SK-N-DZ (cell line): ENCODE measurements at places on chromosomes 3 and 15.

DNA sequence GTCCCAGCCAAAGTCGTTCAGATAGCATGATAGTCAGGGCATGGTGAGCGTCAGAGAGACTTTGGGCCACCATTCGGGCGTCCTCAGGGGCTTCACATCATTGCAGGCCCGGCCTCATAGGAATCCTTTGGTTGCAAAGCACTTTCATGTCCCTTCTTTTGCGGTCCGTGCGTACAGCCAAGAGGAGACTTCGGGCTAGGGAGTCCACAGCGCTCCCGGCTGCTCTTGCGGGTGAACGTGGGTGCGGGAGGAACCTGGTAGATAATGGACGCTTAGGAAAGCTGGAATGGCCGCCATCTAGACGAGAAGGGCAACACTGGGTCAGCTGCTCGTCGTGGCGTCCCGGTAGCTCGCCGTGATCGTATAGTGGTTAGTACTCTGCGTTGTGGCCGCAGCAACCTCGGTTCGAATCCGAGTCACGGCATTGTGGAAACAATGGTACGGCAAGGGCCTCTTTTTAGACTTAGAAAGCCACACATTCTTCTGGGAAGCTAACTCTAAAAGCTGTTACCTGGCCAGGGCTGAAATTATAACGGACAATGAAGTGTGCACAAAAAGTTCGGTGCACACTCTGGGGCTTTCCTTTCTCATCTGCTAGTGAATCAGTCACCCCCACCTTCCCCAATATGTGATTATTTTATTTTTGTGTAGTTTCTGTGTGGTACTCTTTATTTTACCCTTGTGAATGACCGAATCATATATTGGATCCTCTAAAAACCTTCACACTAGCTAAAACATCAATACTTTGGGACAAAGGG, 13.2 kb upstream of the SHF start:
- DNase-seq = peak; percentile 88

GRCh38 chr15:40239404-40239692, 485 bp downstream of the PAK6 start:
- no peak for DNase-seq

GRCh38 chr3:110697961-110698360, 373.7 kb upstream of the NECTIN3 start:
- no peak for DNase-seq

DNA sequence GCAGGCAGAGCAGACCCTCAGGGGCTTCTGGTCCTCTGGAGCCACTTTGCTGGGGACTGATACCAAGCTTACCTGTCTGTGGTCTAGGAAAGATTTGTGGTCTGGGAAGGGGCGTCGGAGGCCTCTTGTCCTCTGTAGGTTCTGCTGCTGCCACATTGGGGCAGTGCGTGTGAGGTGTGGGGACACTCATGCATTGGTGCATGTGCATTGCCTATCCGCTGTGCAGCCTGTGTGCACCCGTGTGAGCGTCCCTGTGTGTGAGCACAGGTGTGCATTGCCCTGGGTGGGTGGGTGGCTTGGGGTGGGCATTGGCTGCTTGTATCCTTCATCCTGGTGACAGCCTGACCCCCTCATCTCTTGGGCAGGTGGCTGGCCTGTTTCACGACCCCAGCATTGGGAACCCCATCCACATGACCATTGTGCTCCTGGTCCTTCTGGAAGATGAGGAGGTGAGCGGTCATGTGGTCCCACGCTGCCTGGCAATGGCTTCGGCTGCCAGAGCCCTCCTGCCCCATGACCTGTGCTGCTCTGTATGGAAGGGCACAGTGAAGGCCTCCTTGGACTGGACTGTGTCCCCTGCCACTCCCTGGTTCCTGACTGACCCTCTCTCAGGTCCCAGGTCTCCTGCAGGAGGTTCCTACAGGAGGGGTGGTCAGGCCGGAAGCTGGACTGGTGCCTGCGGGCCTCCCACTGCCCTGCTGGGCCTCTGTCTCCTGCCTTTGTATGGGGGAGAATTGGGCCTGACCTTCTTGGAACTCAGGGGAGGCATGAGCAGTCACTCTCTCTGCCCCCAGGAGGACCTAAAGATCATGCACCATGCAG, 41.5 kb downstream of the SAXO2 start:
- no peak for DNase-seq

GRCh38 chr3:122475316-122475715, 39.4 kb downstream of the KPNA1 start:
- no peak for DNase-seq

- DNase-seq = no peak
These were observed 59.6 kb downstream of the ILDR1 start for GRCh38 chr3:121962443-121962842.

- DNase-seq = no peak
These were observed 29.8 kb downstream of the ZNF592 start for GRCh38 chr15:84778194-84778593.

- no peak for DNase-seq
These were observed 2.4 kb upstream of the CYP1A1 start for GRCh38 chr15:74727727-74728126.

DNA sequence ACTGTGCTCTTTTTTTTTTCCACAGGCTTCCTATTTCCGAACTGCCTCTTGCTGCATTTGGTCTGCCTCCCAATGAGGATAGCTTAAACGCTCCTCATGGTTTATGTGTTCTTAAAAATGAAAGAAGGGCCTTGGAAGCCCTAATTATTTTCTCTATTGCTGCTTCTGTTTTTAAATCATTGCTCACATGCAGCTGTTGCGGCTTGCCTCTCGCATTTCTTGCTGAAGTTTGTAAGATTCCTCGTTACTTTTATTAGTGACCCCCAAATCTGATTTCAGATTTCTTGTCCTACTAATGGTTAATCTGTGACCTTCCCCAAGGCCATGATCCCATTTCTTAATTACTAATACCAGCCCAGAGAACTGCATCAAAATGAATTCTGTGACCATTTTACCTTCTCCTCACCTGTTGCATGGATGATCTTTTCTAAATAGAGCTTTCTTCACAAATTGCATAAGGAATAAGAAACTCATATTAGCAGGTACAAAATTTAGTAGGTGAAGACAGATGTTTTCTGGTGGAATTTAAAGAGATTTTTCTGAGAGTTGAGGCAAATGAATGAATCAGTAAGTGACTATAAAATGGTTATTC, 1.8 kb downstream of the UBE2E1 start:
- no peak for DNase-seq

DNA sequence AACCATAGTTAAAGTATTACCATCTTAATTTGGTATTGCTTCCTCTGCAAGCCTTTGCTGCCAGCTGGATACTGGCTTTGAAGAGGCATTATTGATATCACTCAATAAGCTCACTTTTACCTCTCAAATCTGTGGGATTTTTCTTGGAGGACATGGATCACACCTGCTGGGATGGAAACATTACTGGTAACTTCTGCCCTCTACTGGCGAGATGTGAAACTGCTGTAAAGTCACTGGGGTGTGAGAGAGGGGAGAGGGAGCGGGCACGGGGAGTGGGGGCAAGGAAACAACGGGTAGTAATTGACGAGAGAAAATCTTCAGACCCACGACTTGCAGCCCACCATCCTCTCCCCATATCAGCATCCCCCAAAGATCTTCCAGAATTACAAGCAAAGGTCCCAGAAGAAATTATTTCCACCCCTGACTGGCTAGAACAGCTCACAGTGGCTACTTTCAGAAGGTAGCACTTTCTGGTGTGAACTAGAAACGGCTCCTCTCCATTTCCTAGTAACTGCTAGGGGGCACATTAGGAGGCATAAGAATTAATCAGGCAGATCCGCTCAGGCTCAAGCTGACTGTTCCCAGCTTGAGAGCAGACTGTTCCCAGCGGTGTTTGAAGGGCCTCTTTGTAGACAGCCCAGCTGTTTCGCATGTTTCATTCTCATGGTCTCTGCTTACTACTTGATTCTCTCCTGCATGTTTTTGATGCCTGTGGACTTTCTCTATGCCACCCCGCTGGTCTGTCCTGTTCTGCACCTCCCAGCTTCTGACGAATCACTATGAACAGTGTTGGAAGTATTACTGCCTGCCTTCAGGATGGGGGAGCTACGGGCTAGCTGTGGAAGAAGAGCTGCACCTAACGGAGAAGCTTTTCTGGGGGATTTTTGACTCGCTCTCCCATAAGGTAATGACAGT, 230.4 kb upstream of the CHRM5 start:
- DNase-seq = peak; percentile 51

DNA sequence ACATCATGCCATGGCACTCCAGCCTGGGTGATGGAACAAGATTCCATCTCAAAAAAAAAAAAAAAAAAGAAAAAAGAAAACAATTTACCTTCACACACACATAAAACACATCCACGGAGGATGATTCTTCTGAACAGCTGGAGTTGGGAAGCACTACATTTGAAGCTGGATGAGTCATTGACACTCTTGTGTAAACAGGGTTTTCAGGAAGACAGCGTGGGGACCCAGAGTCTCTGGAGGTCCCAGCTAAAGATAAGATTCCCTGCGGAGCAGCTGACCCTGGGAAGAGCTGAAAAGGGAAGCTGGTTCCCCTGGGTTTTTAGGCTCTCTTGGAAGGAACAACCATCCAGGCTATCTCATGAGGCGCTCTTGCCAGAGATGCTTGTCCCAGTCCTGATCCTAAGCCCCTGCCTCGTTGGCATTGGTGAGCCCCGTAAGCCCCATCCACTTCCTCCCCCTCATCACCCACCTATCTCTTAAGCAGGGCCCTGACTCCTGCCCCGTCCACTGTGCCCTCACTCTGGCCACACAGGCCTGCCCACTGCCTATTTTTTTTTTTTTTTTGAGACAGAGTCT, 32.0 kb upstream of the FURIN start:
- DNase-seq = no peak

- no peak for DNase-seq
These were observed at the start of gene SV2B for GRCh38 chr15:91099995-91100813. SV2B (plus strand) TSS chr15:91100257; CDS start chr15:91226264, 126,007 bp downstream.

- DNase-seq = peak; percentile 56
These were observed 136.9 kb downstream of the THSD4 start for GRCh38 chr15:71252044-71252739.

- no peak for DNase-seq
These were observed 235.2 kb downstream of the DTWD1 start for GRCh38 chr15:49855917-49856637.

DNA sequence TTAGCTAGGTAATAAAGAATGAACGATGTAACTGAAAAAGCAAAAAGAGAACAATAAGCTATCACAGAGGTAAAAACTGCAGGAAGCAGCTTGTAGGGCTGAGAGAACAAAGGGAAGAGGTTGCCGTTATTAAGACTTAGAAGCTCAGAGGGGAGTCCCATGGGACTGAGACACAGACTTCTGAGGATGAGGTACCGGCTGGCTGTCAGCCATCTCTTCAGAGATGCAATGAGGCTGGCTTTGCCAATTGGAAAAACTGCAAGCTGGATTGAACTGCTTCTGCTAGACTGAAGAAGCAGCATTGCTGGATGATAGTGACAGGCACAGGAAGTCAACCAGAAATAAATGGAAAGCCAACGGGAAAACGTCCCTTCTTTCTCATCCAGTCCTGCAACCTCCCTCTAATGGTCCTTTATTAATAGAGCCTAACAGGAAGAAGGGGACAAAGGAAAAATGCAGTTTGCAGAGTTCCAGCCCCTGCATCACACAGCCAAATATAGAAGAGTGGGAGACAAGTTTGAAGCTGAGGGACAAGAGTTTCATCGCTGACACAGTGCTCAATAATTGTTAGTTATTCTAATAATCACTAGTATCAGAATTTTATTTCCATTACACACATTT, 21.1 kb upstream of the KLHL6 start:
- peak; percentile 72 for DNase-seq

GRCh38 chr15:48963524-48964113, at the start of gene SHC4:
SHC4 (minus strand) TSS chr15:48963919; CDS start chr15:48963015, 904 bp downstream.
- peak; percentile 57 for DNase-seq

- DNase-seq = peak; percentile 76
These were observed 46.3 kb downstream of the GPR171 start for GRCh38 chr3:151156618-151157216.

DNA sequence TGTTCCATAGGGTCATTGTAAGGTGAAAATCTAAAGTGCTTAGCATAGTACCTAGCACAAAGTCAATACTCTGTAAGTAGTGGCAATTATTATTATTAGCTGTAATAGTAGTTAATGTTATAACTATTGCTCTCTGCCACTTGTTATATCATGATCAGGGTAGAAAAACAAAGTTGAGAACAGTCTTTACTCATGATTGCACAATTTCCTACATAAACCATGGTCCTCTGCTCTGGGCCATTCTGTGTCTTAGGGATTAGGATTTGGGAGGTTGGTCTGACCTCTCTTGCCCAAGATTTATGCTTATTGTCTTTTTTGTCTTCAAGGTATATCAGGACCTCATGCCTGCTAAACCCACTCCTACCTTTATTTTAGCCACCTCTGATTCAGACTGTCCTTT, 4.3 kb upstream of the LRRC58 start:
- DNase-seq = no peak

- peak; percentile 24 for DNase-seq
These were observed 47.2 kb upstream of the TEX55 start for GRCh38 chr3:119098619-119099222.

GRCh38 chr3:57951066-57951882, 56.9 kb upstream of the FLNB start:
- peak; percentile 91 for DNase-seq

DNA sequence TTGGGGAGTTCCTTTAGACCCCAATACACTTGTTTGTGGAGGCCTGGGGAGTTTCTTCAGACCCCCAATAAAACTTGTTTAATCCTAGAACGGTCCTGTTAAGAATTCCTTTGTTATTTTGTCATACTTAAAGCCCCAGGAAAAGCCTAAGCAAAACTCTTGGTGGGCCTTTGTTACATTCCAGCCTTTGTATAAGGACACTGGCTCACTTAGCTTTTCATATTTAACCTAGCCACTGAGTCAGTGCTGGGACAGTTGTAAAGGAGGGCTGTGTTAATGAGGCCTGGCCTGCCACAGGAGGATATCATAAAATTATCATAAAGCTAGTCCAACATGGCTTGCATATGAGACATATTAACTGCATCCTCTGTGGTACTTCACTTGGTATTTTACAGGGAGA, 760.1 kb downstream of the ZNF385D start:
- no peak for DNase-seq

GRCh38 chr3:11718637-11719405, 75.1 kb upstream of the VGLL4 start:
- no peak for DNase-seq

DNA sequence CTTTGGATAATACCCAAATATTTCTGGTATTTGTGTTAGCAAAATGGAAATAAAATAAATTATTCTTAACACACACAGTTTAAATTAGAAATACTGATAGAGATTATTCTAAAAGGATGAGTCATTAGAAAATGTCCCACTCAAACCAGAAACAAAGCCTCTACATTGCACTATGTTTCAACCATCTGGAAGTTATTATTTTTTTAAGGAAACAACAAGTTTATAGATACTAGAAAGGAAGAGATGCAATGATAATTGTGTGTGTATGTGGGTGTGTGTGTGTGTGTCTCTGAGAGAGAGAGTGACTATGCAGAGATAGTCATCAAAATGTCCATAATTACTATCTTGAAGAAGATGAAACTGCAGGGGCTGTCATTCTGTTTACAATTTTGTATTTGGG, 1340.5 kb downstream of the ROBO1 start:
- DNase-seq = no peak

DNA sequence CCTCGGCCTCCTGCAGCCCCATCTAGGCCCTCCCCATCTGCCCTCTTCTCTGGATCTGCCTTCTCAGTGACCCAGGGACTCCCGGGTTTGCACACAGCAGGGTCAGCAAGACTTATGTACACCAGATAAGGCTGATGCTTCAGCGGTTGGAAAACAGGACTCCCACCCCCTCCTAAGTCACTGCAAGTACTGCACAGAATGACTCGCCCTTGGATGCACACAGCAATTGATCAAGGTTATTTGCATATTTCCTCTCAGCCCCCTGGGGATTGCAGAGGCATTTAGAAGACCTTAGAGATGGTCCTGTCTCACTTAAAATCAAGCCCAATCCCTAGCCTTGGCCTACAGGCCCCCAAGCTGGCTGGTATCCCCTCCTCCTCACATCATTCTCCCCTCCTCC, 8.9 kb downstream of the ACAN start:
- DNase-seq = no peak
